ENCODE measurements at places on chromosomes 16 and 17.

- DNase-seq, result no peak
Measured at GRCh38 chr17:61722398-61722797, 131.4 kb upstream of the NACA2 start.

DNA sequence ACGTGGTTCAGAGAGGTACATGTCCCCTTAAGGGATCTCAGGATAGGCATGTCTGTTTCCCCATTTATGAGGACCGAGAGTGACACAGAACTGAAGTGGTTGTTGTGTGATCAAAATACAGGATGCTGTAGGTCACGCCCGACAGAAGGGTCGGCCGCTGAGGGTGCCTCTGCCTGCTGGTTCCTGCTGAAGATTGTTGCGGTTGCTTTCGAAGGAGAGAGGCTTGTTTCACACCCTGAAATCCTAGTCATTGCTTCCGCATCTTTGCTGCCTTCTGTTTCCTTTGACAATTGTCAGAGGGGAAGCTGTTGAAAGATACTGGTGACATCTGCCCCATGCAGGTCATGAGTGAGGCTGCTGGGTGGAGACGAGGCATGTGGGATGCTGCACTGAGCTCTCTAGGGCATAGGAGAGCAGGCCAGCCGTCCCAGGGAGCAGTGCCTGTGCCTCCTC is 3.8 kb upstream of the NAT9 start:
- peak; percentile 67 for DNase-seq

- no peak for DNase-seq
Measured at GRCh38 chr16:70692873-70693671, 7.2 kb upstream of the MTSS2 start.

- no peak for DNase-seq
Measured at GRCh38 chr16:54939510-54940278, 9.0 kb downstream of the IRX5 start.

All from GM10248 (cell line).